ENCODE measurements at places on chromosomes 2 and 18. TPM values are rescaled to one million over a fixed set of nuclear protein-coding genes. Genes with fewer than 3 reads are reported as not detected.

Gene NETO1
- not detected for total RNA-seq

Gene ASXL3
- total RNA-seq, result not detected

Gene THAP4
- total RNA-seq, result 53.1 TPM

Gene TMEM247
- total RNA-seq, result not detected

Gene SLC38A11
- total RNA-seq, result not detected

Gene ASB18
- not detected for total RNA-seq

Gene METTL8
- total RNA-seq, result 31.8 TPM

Gene CD226
- total RNA-seq, result 134 TPM

DNA sequence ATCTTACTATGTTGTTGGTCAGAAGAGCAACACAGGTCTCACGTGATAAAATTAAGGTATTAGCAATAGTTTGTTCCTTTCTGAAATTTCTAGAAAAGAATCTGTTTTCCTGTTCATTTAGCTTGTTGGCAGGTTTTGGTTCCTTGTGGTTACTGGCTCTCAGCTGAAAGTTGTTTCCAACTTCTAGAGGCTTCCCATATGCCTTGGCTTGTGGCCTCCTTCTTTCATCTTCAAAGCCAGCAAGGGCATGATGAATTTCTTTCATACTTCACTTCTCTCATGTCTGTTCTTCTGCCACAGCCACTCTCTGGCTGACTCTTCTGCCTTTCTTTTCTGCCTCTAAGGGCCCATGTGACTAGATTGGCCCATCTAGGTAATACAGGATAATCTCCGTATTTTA is 193.7 kb downstream of the TRIB2 start:
- no peaks in the 10 kb centered on the region for H3K36me3 ChIP-seq
- no peaks in the 10 kb centered on the region for H3K4me1 ChIP-seq
- H3K27me3 ChIP-seq, result peaks cover 22% of the 10 kb centered on the region
- no peak for DNase-seq
- H3K4me3 ChIP-seq, result no peak overlapping the region

DNA sequence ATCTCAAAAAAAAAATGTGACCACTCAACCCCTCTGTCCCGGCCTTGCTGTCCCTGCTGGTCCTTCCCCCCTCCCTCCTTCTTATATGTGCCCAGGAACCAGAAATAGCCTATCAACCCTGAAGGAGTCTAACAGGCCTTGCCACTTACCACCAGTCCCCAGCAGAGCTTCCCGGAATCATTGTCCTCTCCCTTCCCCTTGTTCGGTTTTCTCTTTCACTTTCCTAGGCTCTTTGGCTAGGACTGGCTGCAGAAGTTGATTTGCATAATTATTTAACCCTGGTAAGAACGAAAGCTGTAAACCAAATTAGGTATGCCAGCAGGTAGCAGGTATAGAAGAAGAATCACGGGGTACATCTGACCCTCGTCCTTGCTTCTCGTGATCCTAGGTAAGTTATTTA is 72.6 kb upstream of the ZNF532 start:
- H3K36me3 ChIP-seq, result no peaks in the 10 kb centered on the region
- DNase-seq, result no peak
- peaks cover 7% of the 10 kb centered on the region for H3K27me3 ChIP-seq

DNA sequence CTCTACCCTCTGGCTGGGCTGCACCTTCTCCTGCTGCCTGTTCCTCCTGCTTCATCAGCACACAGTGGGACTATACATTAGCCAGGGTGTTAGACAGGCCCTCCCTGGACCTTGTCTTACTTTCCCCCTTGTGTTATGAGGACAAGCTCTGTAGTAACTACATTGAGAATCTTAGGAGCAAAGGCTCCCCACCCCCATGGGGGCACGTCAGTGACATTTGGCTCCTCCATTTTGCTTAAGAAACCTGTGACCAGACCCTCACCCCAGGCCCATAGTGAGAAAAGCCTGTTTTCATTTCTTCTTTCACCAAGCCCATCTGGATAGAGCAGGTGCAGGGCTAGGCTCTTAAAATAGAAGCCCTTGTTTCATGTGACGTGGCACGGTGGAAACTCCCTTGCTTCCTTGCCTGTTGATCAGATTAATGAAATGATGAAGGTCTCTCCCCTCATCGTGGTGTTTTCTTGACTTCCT is 146.7 kb downstream of the RPIA start:
- H3K27me3 ChIP-seq, result peaks cover 14% of the 10 kb centered on the region
- no peaks in the 10 kb centered on the region for H3K36me3 ChIP-seq
- H3K4me1 ChIP-seq, result no peaks in the 10 kb centered on the region
- no peak overlapping the region for H3K4me3 ChIP-seq
- H3K27ac ChIP-seq, result no peak overlapping the region
- no peak for DNase-seq

DNA sequence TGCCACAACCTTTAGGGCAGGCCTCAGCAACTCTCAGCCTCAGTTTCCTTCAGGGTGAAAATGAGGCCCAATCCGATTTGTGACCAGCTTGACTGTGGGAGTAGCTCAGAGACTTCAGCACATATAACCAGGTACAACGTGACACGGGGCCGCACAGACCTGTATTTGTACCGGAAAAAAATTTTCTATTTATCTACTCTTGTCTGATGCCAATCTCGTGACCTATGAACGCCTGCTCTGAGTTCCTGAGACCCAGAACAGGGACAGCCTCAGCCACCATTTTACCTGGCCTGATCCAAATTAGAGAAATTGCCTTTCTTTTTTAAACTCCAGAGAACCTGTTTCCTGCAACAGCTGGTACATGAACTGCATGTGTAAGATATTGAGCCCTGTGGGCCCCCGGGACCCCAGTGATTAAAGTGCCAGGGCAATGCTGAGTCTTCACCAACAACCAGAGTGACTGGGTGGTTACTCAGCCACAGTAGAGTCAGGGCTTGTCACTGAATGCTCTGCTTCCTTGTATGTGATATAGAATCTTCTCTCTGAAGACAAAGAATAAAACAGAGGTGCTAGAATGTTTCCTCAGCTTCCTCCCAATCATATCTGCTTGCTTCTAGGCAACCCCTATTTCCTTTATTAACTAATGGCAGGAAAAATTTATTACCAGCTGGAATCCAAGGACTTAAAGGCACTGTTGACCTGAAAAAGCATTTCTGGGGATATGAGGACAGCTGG is 47.8 kb upstream of the FZD7 start:
- no peak for DNase-seq
- peaks cover 3% of the 10 kb centered on the region for H3K27me3 ChIP-seq
- no peak overlapping the region for H3K4me3 ChIP-seq
- no peaks in the 10 kb centered on the region for H3K36me3 ChIP-seq
- no peaks in the 10 kb centered on the region for H3K4me1 ChIP-seq

DNA sequence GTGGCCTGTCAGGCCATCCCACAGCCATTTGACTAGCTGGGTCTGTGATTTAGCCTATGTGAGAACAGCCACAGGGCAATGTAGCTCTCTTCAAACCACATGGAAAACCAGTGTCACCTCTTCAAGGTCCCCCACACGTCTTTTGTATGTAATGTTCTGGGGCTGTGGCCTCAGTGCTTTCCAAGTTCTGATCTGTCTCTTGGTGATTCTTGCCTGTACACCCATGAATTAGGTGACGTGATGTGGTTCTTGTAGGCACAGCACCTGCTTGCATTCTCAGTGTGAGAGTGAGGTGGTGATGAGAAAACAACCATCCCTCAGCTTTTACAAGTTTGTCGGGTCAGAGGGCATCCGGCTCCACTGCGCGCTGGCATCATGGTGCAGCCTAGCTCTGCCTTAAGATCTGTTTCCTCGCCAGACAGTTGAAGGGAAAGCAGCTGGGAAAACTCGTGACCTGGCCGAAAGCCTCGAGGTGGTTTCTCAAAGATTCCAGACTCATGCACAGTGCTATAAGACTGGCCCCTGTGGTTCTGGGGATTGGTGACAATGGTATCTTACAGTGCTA is 125.8 kb downstream of the TANC1 start:
- no peak for DNase-seq
- no peak overlapping the region for H3K4me3 ChIP-seq
- H3K27me3 ChIP-seq, result no peaks in the 10 kb centered on the region
- H3K4me1 ChIP-seq, result peaks cover 46% of the 10 kb centered on the region
- H3K27ac ChIP-seq, result no peak overlapping the region
